Pancreas (tissue), 10 donors: ENCODE measurements at places on chromosomes 5 and 9. TPM values are rescaled to one million over a fixed set of nuclear protein-coding genes. Genes with fewer than 3 reads are reported as not detected.

DNA sequence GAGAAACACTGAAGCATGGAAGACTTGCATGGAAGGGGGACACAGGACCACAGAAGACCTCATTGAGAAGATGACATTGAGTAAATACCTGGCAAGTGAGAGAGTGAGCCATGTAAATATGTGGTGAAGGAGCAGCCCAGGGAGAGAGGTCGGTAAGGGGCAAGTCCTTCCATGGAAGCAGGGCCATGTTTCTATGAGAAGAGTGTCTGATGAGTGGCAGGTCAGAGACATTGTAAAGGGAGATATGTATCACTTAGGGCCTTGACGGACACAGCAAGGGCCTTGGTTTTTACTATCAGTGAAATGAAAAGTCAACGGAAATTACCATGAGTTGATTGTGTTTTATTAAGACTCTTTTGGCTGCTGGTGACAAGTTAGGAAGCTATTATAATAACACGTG, 336.4 kb downstream of the PLK2 start:
- no peaks in the 10 kb centered on the region for H3K27me3 ChIP-seq
- DNase-seq, result no peak
- no peaks in the 10 kb centered on the region for H3K36me3 ChIP-seq
- no peak overlapping the region for H3K4me3 ChIP-seq

The PCDHB2 gene
- total RNA-seq, result 1.1 TPM

The PCDHA2 gene
- 0.17 TPM for total RNA-seq

DNA sequence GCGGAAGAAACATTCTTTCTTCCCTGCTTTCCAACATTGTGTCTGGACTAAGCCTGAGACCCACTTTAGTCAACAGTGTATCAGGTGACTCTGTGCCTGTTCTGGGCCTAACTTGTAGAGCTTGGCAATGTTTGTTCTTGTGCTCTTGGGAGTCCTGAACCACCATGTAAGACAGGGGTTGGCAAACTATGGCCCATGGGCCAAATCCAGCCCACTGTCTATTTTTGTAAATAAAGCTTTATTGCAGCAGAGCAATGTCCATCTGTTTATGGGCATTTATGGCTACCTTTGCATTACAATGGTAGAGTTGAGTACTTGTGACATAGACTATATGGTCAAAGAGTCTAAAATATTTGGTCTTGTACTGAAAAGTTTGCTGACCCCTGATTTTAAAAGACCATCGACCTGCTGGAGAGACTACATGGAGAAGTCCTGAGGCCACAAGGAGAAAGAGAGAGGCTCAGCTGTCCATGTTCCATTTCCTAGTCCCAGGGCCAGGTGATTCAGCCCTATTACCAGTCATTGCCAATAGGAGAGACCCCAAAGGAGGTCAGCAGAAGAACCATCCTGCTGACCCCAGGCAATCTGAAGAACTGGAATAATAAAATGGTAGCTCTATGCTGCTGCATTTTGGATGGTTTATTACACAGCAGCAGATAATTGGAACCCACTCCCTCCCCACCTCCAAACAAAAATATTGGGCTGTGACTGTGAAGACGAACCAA, 211.3 kb downstream of the AUH start:
- H3K27ac ChIP-seq, result peak overlapping the region; percentile 15
- H3K36me3 ChIP-seq, result no peaks in the 10 kb centered on the region
- no peaks in the 10 kb centered on the region for H3K27me3 ChIP-seq
- H3K4me1 ChIP-seq, result no peaks in the 10 kb centered on the region
- no peak overlapping the region for H3K4me3 ChIP-seq
- no peak for DNase-seq

The KIF4B gene
- not detected for total RNA-seq

DNA sequence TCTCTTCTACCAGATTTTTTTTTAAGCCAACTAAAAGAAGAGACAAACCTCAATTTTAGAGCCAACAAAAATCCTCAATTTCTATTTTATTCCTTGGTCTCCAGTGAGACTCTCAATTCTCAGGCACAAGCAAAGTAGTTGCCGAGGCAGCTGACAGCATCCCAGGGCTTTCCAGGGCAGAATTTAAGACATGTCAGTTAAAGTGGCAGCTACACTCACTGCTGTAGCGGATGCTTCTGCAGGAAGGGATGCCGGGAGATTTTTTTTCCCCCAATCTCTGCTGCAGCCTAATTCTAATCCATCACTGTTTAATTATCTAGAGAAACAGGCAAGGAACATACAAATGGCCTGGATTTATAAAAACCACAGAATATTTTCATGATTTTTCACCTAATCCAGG, 57.0 kb downstream of the TTC39B start:
- no peak for DNase-seq
- no peak overlapping the region for H3K27ac ChIP-seq
- H3K36me3 ChIP-seq, result no peaks in the 10 kb centered on the region
- H3K4me3 ChIP-seq, result no peak overlapping the region

The STING1 gene
- total RNA-seq, result 13.7 TPM

The SLC24A2 gene
- 0.05 TPM for total RNA-seq

The RAI14 gene
- 11.4 TPM for total RNA-seq

The SPINK4 gene
- not detected for total RNA-seq

The KCNMB1 gene
- total RNA-seq, result 0.08 TPM

DNA sequence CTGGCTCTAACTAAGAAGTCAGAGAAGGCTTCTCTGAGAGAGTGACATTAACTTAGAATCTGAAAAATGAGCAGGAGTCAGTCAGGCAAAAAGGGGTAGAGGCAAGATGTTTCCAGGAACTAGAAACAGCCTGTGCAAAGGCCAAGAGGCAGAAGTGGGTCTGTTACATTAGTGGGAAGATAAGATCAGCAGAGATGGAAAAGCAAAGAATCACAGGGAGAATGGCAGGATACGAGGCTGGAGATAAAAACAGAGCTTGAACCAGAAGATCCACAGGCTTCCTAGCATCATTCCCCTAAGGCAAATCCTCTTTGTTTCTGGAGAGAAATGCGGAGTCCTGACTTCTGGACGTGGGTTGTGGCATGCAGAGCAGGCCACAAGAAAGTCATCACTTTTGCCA, 27.4 kb downstream of the ASTN2 start:
- no peaks in the 10 kb centered on the region for H3K36me3 ChIP-seq
- no peak overlapping the region for H3K27ac ChIP-seq
- H3K4me1 ChIP-seq, result no peaks in the 10 kb centered on the region
- no peak overlapping the region for H3K4me3 ChIP-seq
- no peak for DNase-seq
- H3K27me3 ChIP-seq, result no peaks in the 10 kb centered on the region

The TMEM252 gene
- not detected for total RNA-seq

GRCh38 chr9:33148367-33149014, 18.6 kb downstream of the B4GALT1 start:
- no peaks in the 10 kb centered on the region for H3K27me3 ChIP-seq
- peaks cover 31% of the 10 kb centered on the region for H3K4me1 ChIP-seq
- no peak for DNase-seq
- no peaks in the 10 kb centered on the region for H3K36me3 ChIP-seq

DNA sequence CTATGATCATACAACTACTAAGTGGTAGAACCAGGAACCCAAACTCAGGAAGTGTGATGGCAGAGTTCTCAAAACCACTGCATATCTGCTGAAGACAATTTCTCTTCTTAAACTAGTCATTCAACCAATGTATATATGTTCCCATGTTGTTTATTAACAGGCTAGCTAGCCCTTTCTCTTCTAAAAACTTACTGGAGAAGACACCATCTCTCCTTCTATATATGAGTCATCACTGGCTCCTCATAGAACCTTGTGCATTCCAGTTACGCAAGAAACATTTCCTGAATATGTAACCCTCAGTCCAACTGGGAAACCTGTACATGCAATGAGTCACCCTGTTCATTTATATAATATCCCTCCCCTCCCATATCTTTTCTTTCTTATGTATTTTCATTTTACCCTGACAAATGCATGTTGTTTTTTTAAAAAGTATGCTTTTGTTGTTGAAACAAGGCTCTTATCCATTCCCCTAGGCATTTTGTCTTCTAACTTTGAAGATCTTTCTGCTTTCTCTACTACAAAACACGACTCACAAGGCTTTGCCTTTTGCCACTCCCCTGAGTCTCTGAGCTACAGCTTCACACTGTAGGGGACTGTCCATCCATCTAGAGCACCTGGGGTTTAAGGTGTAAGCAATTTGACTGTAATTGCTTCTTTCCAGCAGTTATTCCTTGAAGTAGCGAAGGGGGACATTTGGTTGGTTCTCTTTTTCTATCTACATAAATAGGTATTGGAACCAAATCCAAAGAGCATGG, 119.5 kb downstream of the ANXA1 start:
- H3K4me3 ChIP-seq, result no peak overlapping the region
- no peak for DNase-seq
- no peaks in the 10 kb centered on the region for H3K36me3 ChIP-seq
- H3K27me3 ChIP-seq, result no peaks in the 10 kb centered on the region

- no peak overlapping the region for H3K4me3 ChIP-seq
- peaks cover 15% of the 10 kb centered on the region for H3K4me1 ChIP-seq
- H3K27me3 ChIP-seq, result no peaks in the 10 kb centered on the region
Measured at GRCh38 chr5:118791926-118792734, 196.2 kb downstream of the DTWD2 start.

The F2RL2 gene
- 2.2 TPM for total RNA-seq

DNA sequence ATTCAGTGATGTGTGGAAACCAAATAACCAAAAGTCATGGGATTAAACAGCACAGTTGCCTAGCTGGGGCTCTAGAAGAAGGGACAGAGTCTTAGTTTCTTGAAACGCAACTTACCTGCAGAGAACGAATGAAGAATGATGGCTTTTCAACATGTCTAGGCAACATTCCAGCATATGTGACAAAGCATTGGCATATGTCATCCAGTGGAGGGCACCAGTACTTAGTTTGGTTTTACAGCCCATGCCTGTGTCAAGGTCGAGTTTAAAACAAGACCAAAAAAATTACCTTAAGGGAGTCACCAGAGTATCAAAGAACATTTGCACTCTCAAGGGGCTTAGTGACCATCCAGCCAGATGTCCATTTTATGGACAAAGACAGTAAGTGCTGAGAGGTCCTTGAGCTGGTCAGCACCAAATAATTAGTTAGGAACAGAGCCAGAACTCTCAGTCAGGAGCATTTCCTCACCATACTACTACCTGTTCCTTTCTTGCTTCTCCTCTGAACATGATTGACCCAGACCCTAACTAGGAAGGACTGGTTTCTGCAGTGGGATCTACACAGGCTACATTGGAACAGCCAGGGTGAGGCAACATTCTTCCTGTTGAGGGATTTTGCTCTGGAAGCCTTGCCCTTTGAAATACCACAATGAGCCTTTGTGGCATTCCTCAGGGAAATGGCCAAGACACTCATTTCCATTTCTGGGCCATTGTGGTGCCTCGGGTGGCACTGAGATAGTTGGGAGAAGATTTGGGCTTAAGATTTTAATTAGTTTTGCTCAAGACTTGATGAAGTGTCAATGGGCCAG, 75.4 kb upstream of the ANKH start:
- H3K4me1 ChIP-seq, result no peaks in the 10 kb centered on the region
- peak; percentile 7 for DNase-seq
- no peak overlapping the region for H3K27ac ChIP-seq
- H3K4me3 ChIP-seq, result no peak overlapping the region

- no peak for DNase-seq
- H3K4me3 ChIP-seq, result no peak overlapping the region
- no peaks in the 10 kb centered on the region for H3K4me1 ChIP-seq
- no peaks in the 10 kb centered on the region for H3K27me3 ChIP-seq
Measured at GRCh38 chr5:162529886-162530285, 462.3 kb downstream of the GABRG2 start.

DNA sequence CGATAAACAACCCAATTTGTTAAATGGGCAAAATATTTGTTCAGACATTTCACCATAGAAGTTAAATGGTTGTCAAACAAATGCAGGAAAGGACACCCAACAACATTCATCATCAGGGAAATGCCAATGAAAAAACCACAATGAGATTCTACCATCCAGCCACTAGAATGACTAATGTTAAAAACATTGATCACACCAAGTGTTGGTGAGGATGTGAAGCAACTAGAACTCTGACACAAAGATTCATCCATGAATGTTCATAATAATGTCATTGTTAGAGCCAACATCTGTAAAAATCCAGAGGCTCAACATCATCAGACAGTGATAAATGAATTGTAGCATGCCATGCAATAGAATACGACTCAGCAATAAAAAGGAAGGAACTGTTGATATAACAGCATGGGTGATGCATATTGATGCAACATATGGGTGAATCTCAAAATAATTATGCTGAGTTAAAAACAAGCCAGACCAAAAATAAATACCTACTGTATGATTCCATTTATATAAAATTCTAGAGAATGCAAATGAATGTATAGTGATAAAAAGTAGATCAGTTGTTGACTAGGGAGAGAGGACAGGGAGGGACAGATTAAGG, 55.9 kb upstream of the UNC5A start:
- no peaks in the 10 kb centered on the region for H3K36me3 ChIP-seq
- H3K27me3 ChIP-seq, result no peaks in the 10 kb centered on the region
- no peak for DNase-seq
- no peaks in the 10 kb centered on the region for H3K4me1 ChIP-seq
- no peak overlapping the region for H3K4me3 ChIP-seq
- no peak overlapping the region for H3K27ac ChIP-seq

- H3K36me3 ChIP-seq, result no peaks in the 10 kb centered on the region
- peak overlapping the region; percentile 66 for H3K27ac ChIP-seq
- H3K4me3 ChIP-seq, result peak overlapping the region; percentile 73
- H3K4me1 ChIP-seq, result no peaks in the 10 kb centered on the region
- H3K27me3 ChIP-seq, result no peaks in the 10 kb centered on the region
Measured at GRCh38 chr9:69036309-69036708, 757 bp downstream of the FXN start.

DNA sequence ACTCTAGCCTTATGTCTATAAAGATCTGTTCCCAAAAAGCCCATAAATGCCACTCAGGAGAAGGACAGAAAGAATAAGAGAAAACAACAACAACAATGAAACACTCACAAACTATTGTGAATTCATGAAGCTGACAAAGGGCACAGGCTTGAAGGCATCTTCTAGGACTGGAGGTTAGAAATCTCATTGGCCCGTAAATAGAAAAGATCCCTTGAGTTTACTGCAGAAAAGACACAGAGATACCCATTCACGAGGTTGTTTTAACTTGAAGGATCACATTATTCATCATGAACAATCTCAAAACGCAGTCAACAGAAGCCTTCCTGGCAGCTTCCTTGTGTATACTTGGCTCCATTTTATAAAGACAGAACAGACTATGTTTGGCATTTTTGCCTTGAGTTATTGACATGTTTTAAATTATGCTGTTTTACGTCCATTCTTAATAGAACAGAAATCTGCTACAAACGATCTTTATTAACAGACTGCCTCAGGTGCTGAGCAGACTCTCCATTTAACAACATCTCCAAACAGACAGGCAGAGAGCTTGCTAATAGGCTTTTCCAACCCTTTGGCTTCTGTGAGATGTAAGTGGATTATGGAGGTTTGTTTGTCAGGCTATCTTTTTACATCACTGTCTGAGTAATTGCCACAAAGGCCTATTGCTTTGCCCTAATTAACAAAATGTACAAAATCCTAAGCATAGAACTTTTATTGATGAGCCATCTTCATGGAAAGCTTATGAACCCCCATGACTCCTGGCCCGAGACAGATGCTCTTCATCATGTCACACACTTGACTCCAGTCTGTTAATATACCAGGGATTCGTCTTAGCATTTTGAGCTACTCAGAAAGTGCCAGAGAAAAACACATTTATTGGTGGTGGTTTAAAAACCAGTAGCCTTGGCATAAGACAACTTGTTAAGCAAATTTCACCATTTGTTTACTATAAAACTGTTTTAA, 735.3 kb upstream of the ZNF608 start:
- no peaks in the 10 kb centered on the region for H3K27me3 ChIP-seq
- DNase-seq, result no peak
- no peaks in the 10 kb centered on the region for H3K4me1 ChIP-seq
- no peak overlapping the region for H3K27ac ChIP-seq
- no peak overlapping the region for H3K4me3 ChIP-seq
- H3K36me3 ChIP-seq, result no peaks in the 10 kb centered on the region
